LoVo (cell line): ENCODE measurements at places on chromosomes 5 and 9.
A peak's percentile ranks its signal among the peaks of the same experiment; 100 is the strongest.

DNA sequence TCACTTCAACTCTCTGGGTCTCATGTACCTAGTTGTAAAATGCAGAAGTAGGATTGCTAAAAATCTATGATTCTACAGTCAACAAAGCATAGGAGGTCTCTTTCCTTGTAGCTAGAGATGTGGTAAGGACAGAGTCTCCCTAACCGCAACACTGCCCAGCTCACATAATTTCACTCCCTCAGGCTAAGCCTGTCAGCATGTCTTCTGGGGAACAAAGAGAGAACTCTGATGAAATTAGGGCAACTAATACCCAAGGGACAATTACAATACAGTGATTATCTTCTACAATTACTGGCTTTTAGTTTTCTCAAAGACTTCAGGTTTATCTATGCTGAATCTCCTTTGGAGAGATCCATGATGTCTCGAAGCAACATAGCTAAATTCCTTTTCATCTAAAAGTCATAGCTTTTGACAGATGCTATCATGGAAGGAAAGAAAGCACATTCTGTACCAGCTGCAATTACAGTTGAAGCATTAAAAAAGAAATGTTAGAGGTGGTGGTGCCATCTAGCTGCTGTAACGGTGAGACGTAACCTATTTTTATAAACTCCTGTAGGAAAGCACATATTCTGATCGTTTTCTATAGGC, 141.1 kb upstream of the TARS1 start:
- DNase-seq: no peak

DNA sequence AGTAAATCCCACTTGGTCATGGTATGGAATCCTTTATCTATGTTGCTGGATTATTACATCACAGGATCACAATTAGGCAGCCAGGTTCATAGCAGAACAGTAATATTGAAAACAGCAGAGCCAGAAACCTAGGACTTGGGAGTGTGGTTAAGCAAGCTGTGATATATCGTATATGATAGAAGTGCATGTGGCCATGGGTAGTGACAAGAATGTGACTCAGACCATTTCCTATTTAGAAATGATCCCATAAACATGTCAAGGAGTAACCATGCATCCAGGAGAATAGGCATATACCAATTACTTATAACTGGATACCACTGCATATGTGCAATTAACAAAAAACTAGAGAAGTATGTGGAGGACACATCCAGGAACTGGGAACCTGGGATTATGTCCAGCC, 31.2 kb downstream of the AMBP start:
- DNase-seq: no peak

DNA sequence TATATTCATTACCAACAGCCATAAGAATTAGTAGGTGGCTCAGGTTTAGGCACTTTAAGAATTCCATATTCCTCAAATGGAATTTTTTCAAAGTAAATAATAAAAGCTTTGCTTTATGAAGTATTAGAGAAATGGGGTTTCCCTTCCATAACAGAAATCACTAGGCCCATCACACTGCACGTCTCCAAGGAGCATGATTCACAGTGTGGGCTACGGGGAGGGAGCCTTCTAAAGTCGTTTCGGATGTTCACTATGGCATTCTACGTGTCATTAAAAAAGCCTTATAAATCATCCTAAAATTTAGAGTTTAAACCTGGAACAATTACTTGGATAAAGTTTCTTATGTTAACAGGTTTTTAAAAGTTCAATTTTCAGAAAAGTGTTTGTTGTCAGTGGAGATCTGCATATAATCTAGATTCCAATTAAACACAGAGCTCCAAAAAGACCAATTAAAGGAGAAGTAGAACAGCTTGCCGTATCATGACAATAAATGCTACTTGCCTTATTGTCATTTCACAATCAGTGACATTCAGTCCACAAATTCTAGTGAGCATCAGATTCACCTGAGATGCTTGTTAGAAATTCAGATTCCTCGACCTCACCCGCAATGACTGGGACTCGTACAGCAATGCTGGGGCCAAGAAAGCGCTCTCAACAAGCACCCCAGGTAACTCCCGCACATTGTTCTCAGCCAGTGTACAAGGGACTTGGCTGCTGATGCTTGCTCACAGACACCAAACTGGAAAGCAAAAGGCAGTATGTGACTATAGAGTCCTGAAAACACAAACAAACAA, 115.7 kb downstream of the NFIB start:
- DNase-seq: no peak

DNA sequence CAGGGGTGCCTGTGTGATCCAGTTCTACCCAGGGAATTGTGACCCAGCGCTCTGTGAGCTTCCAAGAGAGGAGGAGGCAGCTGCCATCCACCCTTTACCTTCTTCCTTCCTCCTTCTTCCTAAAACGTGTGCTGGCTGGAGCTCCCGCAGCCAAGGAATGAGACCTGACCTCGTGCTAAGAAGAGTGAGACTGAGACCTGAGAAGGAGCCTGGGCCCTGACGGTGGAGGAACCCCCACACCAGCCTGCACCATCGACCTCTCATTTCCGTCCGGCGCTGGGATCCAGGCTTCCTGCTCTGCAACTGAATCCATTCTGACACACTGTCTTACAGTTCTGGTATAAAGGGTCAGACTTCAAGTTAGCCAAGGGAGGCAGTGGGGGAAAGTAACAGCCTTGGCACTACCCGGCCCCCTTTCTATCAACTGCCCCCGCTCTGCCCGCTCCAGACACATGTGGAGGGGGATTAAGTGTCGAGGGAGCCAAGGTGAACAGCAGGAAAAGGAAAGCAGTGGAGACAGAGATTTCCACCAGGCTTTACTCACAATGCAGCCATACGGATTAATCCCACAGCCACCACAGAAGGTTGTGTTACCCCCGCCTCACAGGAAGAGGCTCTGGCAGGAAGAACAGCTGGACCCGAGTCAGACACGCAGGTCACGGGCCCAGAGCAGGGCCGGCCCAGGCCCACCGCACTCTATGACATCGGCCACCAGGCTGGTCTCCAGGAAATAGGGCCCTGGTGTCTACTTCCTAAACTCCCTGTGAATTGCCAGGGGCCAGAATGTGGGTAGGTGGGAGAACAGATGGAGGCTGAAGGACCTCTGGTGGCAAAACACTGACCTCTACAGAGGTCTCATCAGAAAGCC, 15.8 kb downstream of the MGAT1 start:
- DNase-seq: no peak

- peak; percentile 60 for DNase-seq
Measured at GRCh38 chr5:127909066-127909465, 174.5 kb upstream of the SLC12A2 start.

DNA sequence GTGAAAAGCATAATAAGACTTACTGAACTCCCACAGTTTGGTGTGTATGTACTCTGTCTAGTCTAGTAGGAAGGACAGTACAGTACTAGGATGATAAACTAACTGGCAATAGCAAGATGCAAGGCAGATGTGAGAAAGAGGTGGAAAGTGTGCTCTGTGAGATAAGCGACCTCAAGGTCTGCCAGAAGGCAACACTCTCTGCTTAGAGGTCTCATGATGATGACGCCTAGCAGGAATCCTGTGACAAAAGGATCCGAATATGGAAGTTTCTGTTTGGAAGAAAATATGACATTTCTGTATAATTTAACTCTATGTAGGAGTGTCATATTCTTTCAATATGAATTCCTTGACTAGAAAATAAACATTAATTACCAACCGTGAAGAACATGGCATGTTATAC, 112.2 kb downstream of the PLPPR1 start:
- DNase-seq: no peak

GRCh38 chr5:3609120-3609681, 13.6 kb downstream of the IRX1 start:
- DNase-seq: no peak

GRCh38 chr9:36855448-36856315, 178.4 kb downstream of the PAX5 start:
- DNase-seq: no peak

- DNase-seq: no peak
Measured at GRCh38 chr5:58236498-58236897, 223.4 kb downstream of the PLK2 start.

- DNase-seq: no peak
Measured at GRCh38 chr5:173775261-173776197, 112.6 kb upstream of the CPEB4 start.

DNA sequence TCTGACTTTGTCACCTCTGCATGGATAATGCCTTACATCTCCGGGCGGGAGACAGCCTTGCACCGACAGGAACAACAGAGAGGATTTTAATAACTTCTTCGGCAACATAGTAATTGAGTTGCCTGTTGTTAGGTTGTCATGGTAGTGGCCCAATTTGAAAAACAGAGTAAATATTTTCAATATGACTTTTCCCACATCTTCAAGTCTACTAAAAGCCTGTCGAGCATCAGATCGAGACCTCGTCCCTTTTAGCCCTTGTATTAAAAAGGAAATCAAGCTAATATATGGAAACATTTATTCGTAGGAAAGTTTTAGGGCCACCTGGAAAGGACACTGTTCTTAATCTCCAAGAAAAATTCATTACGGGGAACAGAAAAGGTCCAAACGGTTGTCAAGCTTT, 70.8 kb upstream of the FCN2 start:
- DNase-seq: no peak
